DMS79 (cell line): ENCODE measurements at places on chromosomes 11 and 22.

DNA sequence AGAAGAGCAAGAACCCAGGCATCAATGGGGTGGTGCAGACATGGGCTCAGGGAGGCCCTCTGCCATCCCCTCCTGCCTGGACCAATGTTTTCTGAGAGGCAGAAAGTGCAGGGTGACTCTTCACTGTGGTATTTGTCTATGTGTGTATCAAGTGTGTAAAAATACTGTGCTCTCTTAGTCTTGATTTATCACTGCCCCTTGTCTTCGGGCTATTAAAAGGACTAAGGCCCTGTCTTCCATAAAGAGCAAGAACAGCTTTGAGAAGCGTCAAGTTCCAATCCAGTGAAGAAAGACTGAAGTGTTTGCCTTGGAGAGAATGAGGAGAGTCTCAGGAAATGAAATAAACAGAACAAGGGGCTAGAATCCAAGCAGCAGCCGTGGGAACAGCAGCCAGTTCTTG is 14.4 kb downstream of the PRSS23 start:
- DNase-seq, result no peak

DNA sequence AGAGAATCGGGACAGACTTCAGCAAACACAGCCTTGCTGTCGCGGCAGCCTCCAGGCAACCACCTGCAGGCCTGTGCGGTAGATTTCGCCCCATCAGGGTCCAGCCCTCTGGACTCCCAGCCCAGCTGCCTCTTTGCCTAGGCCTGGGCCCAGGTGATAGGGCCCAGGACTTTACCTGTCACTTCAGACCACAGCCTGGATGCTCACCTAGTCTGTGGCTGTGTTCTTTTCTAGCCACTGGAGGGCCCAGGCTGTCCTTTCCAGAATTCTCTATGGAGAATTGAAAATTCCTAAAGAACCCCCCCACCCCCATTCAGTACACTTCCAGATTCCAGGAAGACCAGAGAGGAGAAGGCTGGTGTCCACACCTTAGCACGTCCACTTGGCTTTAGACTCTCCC is 30.6 kb upstream of the RAB1B start:
- no peak for DNase-seq

GRCh38 chr11:1356478-1356960 is 33.2 kb upstream of the BRSK2 start:
- DNase-seq, result no peak

DNA sequence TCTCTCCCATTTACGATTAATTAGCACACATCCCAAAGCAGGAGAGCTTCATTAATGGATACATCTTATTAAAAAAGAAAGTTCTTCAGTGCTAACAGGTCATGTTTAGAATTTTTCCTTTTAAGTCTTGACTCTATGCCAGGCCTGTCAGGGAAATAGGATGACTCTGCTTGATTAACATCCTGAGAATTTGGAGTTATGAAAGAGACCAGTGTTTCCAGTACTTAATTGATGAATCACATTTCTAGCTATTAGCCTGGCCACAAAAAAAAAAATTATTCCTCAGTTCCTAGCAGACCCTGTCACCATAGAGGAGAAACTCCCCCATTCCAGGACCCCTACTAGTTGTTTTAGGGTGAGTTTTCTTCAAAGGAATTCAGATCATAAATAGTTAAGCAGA is 23.6 kb upstream of the ME3 start:
- DNase-seq, result no peak

DNA sequence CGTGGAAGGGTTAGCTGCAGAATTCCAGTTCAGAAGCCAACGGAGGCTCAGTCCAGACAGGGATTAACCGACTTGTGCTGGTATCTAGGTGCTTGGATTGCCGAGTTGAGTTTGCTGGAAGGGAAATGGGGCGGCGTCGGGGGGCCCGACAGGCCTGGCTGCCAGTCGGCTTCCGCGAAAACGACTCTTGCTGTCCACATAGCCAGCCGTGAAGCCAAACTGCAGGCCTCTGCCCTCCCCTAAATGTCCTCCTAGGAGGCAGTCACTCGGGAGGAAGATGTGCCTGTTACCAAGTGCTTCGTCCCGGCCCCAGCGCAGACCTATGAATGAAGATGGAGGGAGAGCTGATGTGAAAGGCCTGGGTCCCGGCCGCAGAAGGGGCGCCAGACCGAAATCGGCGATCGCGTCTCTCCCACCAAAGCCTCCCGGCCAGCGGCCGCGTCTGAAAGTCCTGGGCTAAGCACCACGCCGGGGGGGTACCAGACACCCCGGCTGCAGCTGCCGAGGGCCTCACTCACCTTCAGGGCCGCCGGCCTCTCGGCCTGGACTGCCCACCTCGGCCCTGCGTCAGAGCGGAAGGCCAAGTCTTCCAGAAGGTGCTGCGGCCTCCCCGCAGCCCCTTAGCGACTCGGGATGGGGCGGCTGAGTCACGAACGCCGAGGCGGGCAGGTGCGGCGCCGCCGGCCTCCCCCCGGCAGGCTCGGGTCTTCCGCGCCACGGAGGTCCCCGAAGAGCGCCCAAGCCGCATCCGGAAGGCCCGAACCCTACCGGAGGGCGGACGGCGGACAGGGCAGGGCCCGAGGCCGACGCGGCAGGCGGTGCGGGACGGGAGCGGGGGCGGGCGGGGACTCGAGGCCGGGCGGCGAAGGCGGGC is 7.5 kb downstream of the DPAGT1 start:
- DNase-seq, result no peak

DNA sequence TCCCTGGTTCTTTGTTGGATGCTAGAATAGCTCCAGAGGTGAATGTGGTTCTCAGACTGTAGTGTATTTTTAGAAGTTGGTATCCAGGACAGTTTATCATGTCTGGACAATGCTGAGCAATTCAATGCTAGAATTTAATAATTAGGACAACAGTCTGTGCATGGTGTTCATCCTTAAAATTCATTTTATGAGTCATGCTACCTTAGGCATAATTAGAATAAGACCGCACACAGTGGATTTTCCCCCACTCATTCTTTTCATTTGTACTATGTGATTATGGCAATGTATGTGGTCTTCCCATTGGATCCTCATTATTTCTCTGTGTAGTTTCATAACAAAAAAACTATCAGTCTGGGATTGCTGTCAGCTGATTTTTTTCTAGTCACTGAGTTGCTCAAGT is 196.7 kb downstream of the ARHGAP42 start:
- DNase-seq, result no peak

- DNase-seq, result no peak
These were observed 21.4 kb downstream of the KIF18A start for GRCh38 chr11:28086569-28086968.

- no peak for DNase-seq
These were observed 711.1 kb upstream of the LRRC4C start for GRCh38 chr11:42170601-42171000.

DNA sequence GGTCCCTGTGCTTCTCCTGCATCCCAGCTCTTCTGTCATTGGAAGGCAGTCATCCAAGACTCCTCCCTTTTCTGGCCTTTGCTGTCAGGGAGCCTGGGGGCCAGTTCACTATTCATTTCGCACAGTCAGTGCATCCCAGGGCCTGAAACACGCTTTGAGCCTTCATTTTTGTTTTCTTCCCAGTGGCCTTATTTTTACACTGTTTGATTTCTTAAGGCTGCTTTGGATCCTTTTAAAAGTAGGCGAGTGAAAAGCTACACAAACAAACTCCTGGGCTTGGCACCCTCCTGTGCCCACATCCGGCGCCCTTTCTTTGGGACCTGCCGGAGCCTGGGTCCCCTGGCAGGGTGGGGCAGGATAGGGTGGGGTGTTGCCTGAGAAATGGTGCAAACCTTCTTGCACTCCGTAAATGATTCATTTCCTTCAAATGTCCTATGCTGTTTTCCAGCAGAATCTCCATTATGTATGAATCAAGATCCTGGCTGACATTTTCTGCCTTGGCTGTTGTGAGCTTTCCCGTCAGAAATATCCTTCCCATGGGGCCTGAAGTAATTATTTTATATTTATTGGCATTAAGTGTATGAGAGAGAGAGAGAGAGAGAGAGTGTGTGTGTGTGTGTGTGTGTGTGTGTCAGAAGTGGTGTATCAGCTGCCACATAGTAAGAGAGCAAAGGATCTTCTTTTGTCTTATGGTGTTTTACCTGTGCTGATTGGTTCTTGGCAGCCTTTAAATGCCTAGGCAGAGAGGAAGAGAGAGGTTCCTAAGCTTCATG is 45.6 kb downstream of the BCR start:
- no peak for DNase-seq

- no peak for DNase-seq
These were observed 83.9 kb downstream of the AMOTL1 start for GRCh38 chr11:94851864-94852636.

DNA sequence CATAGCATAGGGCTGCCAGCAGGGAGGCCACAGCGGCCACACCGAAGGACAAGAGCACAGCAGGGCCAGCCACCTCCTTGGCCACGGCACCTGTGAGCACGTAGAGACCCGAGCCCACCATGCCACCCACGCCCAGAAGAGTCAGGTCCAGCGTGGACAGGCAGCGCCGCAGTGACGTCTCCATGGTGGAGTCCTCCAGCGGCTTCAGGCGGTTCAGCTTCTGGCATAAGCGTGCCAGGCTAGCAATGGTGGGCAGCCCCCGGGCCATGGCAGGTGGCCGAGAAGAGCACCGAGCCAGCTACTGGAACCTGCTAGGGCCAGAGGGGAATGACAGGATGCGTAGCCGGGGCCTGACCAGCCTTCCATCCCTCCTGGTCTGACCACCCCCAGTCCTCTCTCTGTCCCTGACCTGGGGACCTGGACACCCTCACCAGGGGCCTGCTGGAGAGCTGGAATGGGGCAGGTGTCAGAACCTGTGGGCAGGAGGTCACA is 770 bp downstream of the SLC7A4 start:
- DNase-seq, result no peak

DNA sequence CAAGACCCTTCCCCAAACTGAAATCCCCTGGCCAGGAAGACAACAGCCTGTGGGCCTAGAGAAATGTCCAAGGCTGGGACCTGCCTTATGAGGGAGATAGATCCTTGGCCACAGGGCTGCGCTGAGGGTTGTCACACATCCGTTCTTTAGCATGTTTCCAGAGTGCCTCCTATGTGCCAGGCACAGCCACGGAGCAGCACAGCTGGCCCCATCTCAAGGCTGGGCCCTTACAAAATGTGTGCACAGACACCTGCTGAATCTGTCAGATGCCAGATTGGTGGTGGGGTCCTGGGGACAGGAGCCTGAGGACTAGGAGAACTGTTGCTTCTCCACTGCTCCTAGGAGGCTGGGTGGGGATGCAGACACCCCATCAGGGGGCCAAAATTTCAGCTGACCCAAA is 11.2 kb downstream of the GRIK4 start:
- no peak for DNase-seq

DNA sequence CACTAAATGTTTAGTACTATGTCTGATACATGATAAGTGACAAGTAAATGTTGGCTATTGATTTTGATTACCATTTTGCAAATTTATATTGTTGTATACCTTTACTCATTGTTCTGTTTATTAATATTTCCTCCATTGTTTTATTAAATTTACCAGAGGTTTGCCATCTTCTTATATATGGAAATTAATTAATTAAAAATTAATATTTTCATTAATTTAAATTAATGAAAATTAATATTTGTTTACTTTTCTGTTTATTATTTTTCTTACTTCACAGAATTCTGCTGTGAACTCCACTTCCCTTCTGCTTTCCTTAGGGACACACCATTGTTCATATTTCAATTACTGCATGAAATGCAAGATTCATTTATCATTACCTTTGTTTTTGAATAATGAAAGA is 331.0 kb downstream of the LARGE1 start:
- no peak for DNase-seq

DNA sequence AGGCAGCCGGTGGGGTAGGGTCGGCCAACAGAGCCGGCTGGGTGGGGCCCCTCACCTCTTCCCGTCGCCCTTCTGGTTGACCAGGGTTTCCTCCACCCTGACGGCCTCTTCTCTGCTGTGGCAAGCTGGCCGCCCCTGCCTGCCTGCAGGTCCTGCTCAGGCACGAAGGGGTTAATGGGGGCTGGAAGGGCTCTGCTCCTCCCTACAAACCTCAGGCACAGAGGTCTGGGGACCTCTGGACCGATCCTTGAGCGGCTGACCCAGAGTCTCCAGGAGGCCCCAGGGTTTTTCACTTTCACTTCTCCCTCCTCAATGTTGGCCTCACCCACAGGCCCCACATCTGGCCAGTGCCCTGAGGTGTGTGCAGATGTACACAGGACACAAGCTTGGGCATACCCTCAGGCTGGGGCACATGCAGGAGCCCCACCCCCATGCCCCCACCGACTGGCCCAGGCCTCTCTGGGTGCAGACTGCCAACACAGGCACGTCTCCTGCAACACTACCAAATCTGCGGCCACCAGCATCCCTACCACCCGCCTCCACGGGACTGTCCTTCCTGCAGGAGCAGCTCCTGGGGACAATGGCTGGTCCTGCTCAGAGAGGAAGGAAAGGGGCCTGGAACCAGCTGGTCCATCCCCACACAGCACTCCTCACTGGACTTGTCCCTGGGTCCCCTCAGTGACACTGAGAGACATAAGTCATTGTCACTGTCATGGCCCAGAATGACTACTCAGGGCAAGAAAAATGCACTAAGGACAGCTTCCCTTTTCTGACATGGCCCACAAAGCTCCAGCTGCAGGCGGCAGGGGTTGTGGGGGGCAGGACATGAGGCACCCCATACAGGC is 3.2 kb upstream of the TBX1 start:
- no peak for DNase-seq

DNA sequence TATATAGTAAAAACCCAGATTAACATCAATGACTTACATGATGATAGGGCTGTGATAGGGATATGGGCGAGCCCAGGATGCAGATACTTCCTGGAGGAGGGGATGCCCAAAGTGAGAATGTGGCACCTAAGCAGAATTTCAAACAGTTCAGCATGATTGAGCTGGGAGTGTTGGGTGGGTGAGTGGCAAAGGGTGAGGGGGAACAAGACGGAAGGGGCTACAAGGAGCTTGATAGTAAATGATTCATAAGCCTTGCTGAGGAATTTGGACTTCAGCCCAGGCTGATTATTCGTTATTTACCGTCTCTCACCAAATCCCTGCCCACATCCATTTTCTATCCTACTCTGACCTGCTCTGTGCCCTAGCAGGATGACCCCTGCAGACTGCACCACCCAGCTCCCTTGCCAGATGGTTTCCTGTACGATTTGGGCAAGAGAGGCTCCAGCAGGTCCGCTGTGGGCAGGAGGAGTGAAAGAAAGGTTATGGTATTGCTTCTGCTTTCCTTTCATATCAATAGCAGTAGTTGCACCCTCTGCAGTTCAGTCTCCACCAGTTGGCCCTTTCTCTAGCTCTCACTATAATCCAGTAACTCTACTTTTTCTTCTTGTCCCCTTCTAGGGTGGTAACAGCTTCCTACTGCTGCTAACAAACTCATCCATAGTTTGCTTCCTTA is 30.3 kb upstream of the SIK2 start:
- no peak for DNase-seq

GRCh38 chr11:96948066-96948465 is 558.3 kb downstream of the JRKL start:
- no peak for DNase-seq

- DNase-seq, result no peak
These were observed 55.0 kb upstream of the USP47 start for GRCh38 chr11:11786771-11787170.

DNA sequence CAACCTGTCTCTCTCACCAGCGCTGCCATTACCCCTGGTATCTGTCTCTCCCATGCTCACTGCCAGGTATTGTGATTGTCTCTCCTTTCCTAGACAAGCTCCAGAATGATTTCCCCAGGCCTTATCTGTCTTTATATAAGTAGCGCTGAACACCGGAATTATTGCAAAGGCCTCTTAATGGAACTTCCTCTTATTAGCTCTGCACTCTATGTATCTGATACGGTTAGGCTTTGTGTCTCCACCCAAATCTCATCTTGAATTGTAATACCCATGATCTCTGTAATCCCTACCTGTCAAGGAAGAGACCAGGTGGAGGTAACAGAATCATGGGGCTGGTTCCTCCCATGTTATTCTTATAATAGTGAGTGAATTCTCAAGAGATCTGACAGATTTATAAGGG is 39.3 kb downstream of the DDI1 start:
- no peak for DNase-seq
